Upper lobe of right lung (tissue), 1 donor: ENCODE measurements at places on chromosomes 11 and 22. TPM values are rescaled to one million over a fixed set of nuclear protein-coding genes. Genes with fewer than 3 reads are reported as not detected.

The NADSYN1 gene
- 91.3 TPM for total RNA-seq

DNA sequence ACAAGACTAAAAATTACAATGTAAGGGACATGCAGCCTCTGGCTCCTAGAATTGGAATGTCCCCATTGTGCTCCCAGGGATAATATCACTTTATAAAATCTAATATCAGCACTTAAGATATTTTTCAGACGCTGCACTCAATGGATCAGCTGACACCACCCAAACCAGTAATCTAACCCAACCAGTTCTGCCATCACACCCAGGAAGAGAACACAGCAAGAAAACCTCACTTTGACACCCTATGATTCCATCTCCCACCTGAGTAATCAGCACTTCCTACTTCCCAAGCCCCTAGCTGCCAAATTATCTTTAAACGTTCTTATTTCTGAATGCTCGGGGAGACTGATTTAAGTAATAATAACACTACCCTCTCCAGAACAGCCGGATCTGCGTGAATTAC, 2.6 kb downstream of the CASP4 start:
- no peak for DNase-seq

GRCh38 chr11:130260080-130260627, 54.6 kb downstream of the ZBTB44 start:
- no peak for DNase-seq

- no peak for DNase-seq
These were observed 38.1 kb upstream of the PRDM11 start for GRCh38 chr11:45108070-45109064.

- no peak for DNase-seq
These were observed 5.0 kb downstream of the MAP6 start for GRCh38 chr11:75663808-75664207.

- DNase-seq, result no peak
These were observed 26.0 kb upstream of the FADD start for GRCh38 chr11:70176940-70177689.

- DNase-seq, result no peak
These were observed 32.2 kb upstream of the PTPRJ start for GRCh38 chr11:47948137-47948536.

The KRTAP5-11 gene
- not detected for total RNA-seq

GRCh38 chr11:32566517-32566916, 17.1 kb upstream of the EIF3M start:
- DNase-seq, result no peak

The DLG2 gene
- 9.7 TPM for total RNA-seq

DNA sequence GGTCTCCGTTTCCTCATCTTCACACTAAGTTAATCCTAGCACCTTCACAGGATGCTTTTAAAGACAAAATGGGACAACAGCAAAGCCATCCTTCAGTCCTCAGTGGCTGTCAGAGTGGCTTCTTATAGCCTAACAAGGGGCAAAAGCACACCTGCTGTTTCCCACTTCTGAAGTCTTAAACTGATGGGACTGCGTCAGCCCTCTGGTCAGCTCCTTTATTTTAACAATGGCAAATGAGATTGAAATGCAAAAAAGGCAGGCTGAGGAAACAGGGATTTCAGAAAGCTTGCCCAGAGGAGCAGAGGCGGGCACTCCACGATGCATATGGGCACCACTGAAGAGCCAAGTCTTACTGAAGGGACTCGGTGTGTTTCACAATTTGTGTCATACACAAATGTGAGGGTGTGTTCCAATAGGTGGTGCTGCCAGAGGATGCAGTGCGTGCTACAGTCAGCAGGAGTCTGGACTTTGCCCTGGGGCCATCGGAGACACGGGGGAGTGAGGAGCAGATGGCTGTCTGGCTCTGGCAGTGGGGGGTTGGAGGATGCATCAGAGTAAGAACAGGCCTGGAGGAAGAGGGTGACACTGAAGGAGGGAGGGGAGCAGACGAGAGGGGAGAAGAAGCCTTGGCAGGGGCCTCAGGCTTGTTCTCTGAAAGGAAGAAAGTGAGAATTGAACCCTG, 47.3 kb downstream of the TENM4 start:
- no peak for DNase-seq

- DNase-seq, result no peak
These were observed 965 bp downstream of the TCN2 start for GRCh38 chr22:30607939-30608338.

The SYVN1 gene
- 69.0 TPM for total RNA-seq

The HINFP gene
- 25.2 TPM for total RNA-seq

GRCh38 chr11:76347466-76347865, 33.5 kb downstream of the THAP12 start:
- DNase-seq, result no peak

The MPEG1 gene
- 34.1 TPM for total RNA-seq

DNA sequence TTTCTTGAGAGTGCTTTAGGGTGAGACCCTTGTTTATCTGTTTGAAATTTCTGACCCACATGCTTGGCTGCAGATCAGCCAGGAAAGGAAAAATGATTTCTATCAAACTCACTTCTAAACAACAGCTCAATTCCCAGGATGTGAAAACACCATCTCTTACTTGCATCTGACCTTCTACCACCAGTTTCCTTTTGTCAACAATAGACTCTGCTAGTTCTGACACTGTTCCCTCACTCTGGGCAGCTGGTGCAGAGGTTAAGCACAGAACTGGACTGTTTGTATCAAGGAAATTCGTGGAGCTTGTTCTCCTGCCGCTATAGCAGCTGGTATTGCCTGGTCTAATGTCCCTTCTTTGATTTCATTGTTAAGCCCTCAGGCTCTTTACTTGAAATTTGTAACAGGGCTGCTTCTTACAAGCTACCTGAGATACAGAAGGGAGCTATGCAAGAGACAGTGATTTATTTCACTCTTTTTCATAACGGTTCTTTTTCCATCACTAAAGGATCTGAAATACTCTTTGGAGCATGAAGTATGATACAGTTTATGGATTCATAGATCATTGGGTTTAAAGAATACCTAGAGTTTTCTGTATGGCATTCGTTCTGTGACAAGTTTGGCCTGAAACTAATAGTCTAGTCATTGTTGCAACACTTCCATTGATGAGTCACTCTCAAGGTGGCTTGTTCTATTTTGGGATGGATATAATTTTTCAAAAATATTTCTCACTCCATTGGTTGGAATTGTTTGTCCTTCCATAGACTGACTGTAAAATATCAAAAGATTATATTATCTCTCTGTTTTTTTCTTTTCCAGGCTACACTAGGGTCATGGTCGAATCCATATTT, 178.2 kb upstream of the ZC3H12C start:
- DNase-seq, result no peak

DNA sequence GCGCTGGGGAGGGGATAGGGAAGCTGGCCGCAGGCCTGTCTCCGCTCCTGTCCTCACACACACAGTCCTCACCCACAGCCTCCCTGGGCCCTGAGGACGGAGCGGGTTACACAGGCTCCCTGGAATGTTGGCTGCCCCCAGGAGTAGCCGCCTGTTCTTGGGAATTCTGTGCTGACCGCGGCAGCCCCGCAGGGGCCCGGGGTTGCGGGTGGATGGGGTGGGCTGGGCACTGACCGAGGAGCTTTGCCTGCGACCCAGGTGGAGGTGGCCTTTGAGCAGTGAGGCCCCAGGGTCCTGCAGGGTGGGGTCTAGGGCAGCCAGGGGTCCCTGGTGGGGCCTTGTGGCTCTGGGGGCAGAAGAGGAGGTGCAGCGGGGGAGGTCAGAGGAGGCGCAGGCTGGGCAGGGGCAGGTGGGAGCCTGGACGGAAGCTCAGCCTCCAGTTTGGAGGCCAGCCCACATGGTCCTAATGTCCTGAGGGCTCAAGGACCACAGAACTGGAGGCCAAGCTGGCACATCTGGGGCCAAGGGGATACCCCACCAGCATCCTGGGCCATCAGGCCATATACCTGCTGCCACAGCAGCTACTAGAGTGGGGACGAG, 6.6 kb upstream of the MRGPRG start:
- DNase-seq, result no peak

- DNase-seq, result no peak
These were observed 17.4 kb upstream of the BACE1-AS start for GRCh38 chr11:117273550-117274289.

The LDLRAD3 gene
- total RNA-seq, result 7.9 TPM

The CSNK2A3 gene
- total RNA-seq, result 3.9 TPM
